Vagina (tissue), 2 donors: ENCODE measurements at places on chromosomes 5 and 9.

- no peaks in the 10 kb centered on the region for H3K36me3 ChIP-seq
- H3K4me1 ChIP-seq: peaks cover 8% of the 10 kb centered on the region
- DNase-seq: peak; percentile 44
- H3K27me3 ChIP-seq: no peaks in the 10 kb centered on the region
These were observed 5.1 kb downstream of the SLC25A48 start for GRCh38 chr5:135839566-135839965.

GRCh38 chr5:101678481-101679193 lies 617.4 kb downstream of the SLCO4C1 start:
- H3K27me3 ChIP-seq: no peaks in the 10 kb centered on the region
- H3K36me3 ChIP-seq: no peaks in the 10 kb centered on the region
- no peaks in the 10 kb centered on the region for H3K4me1 ChIP-seq
- DNase-seq: no peak
- no peak overlapping the region for H3K4me3 ChIP-seq

- H3K27me3 ChIP-seq: no peaks in the 10 kb centered on the region
- no peak overlapping the region for H3K4me3 ChIP-seq
- no peaks in the 10 kb centered on the region for H3K36me3 ChIP-seq
These were observed 39.6 kb upstream of the LCP2 start for GRCh38 chr5:170337045-170337733.

- H3K4me1 ChIP-seq: peaks cover 34% of the 10 kb centered on the region
- H3K27me3 ChIP-seq: no peaks in the 10 kb centered on the region
- H3K36me3 ChIP-seq: no peaks in the 10 kb centered on the region
- DNase-seq: no peak
- H3K4me3 ChIP-seq: no peak overlapping the region
These were observed 52.4 kb downstream of the USP20 start for GRCh38 chr9:129887334-129888292.

DNA sequence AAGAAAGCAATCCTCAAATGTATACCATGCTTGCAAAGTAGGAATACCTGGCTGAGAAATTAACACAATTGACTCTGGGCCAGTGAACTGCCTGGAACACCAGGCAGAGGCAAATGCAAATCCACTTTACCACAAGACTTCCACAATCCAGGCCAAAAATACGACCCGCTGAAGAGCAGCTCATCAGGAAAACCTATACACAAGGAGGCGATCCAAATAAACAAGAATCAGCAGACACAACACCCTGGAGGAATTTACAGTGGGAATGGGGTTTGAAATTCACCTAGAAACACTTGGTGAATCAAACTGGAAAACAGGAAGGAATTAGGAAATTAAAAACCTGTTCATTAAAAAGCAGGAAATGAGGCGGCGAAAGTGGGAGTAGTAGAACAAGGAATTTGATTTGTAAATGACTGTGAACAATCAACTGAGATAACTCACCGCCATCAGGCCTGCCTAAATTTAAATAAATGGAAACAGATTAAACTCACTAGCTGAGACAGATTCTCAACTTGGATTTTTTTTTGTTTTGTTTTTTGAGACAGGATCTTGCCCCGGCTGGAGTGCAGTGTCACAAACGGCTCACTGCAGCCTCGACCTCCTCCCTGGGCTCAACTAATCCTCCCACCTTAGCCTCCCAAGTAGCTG lies 15.9 kb downstream of the CMBL start:
- no peaks in the 10 kb centered on the region for H3K27me3 ChIP-seq
- H3K36me3 ChIP-seq: no peaks in the 10 kb centered on the region
- peaks cover 15% of the 10 kb centered on the region for H3K4me1 ChIP-seq
- no peak overlapping the region for H3K27ac ChIP-seq
